NCI-H187 treated with DMSO at 0.1 percent for 48 hours (cell line): ENCODE measurements at places on chromosomes 5 and 9.

GRCh38 chr5:180990086-180990881 lies 1.6 kb downstream of the BTNL3 start:
- DNase-seq, result no peak

DNA sequence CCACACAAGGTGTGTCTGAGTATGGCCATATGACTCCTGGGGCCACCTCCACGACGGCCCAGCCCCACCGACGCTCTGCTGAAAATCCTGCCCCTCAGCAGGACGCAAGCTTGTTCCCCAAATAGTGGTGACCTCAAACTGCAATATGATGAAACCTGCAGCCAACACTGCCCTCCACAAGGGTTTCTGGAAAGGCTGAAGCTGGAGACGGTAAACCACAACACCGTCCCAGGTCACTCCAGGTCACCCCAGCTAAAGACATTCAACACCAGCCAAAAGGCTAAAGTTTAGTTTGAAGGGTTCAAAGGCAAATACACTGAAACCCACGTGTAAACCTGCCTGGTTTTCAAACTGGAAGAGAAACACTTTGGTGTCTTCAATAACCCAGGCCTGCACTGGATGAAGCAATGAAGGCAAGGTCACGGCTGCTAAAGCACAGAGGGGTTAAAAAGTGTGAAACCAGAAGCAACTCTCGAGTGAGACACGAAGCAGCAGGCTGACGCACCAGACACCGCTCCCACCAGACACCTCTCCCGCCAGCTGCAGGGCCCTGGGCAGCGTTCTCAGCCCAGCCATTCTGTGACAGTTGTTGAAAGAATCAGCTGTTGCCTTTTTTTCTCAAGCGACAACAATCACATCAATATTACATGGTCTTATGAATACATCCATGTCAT lies 1.8 kb upstream of the LHX3 start:
- no peak for DNase-seq

- no peak for DNase-seq
These were observed 613.0 kb downstream of the KIF4B start for GRCh38 chr5:155626592-155626991.

DNA sequence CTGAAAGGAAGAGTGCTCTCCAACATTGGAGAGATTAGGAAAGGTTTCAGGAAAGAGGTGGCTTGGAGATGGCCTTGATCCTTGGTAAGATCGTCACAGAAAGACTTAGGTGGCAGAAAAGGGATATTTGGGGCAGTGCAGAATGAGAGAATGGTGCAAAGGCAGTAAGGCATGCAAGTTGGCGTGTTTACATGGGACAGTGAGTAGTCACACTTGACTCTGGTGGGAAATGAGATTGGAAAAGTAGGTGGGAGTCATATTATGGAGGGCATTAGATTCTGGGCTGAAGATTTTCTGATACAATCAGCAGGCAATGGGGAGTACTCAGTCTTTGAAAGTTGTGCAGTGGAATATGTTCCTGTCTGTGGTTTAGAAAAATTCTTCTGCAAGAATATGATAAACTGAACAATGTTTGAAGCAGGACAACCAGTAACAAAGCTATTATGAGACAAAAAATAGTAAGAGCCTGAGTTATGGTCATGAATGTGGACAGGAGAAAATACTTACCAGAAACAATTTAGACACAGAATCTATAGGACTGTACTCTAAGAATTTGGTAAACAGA lies 76.2 kb upstream of the ANKRD55 start:
- no peak for DNase-seq

DNA sequence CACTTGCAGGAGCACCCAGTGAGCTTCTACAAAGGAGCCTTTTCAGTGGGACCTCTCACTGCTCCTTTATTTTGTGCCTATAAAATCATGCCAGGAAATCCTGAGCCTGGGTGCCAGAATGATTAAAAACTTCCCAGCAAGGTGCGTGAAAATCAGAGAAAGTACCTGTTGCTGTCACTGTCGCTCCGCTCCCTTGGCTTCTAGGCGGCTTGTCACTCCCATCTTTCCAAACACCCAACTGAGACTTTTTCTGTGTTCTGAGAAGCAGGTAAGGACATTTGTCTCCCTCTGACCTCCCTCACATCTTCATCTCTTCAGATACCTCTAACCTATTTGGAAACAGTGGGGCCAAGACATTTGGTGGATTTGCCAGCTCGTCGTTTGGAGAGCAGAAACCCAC lies 53.9 kb downstream of the FAM78A start:
- DNase-seq, result no peak

DNA sequence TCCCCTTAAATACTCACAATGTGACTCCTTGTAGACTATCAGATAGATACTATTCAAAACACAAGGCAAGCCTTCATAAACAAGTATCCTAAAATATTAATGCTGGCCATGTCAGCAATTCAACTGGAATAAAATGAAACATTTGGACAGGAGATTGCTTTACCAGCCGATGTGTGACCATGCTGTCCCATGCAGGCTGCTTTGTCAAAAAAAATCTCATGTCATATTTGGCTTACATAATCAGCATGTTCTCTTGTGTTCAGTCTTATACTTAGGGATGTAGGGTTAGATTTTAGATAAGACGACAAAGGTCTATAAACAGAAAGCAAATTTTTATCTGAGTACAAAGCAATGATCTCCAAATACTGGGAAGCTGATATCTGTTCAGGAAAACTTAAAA lies 108.5 kb downstream of the NR6A1 start:
- no peak for DNase-seq

GRCh38 chr5:178589180-178590140 lies 733 bp downstream of the COL23A1 start:
- no peak for DNase-seq

DNA sequence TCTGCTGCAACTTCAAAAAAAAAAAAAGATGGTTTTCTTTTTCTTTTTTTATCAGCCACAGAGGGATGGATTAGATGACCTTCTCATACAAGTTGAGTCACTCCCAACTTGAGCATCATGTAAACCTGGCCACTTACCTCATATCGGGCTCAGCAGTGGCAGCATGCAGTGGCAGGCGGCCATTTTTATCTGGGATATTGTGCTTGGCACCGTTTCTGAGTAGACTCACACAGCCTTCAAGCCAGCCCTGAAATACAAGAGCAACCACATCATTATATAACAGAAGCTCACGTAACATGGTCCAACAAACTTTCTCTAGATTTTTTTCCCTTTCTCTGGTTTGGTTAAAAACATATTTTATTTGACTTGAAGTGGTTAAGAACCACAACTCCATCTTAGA lies 62.6 kb downstream of the ANKRD55 start:
- no peak for DNase-seq

GRCh38 chr9:105405514-105406131 lies 42.2 kb upstream of the FSD1L start:
- peak; percentile 63 for DNase-seq

DNA sequence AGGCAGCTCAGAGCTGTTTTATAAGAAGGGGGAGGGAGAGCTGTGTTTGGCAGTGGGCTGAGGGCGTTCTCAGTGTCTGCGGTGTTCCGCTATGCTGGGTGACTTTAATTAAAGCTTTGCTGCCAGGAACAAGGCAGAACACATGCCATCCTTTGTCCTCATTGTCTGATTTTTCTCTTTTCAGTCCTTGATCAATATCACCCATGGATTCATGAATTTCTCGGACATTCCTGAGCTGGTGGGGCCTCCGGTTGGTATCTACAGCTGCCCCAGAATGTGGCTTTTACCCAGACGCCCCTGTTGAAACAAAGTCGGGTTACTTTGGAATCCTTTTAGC lies 66.5 kb upstream of the TGFBR1 start:
- no peak for DNase-seq

DNA sequence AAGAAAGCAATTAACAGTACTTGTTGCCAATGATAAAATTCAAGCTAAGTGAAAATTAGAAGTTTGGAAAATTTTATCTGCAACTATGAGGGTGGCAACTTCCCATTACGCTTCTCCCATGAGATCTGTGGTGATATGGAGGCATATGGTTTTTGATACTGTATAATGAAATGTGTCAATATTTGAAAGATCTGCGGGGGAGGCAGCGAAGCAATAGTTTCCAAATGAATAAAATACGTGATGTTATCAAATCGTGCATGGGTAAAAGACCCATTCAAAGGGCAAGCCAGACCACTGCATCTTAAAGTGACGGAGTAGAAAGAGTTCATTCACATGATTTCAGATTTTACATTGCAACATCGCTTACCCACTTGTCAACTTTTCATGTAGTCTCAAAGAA lies 20.9 kb upstream of the BOD1 start:
- no peak for DNase-seq

DNA sequence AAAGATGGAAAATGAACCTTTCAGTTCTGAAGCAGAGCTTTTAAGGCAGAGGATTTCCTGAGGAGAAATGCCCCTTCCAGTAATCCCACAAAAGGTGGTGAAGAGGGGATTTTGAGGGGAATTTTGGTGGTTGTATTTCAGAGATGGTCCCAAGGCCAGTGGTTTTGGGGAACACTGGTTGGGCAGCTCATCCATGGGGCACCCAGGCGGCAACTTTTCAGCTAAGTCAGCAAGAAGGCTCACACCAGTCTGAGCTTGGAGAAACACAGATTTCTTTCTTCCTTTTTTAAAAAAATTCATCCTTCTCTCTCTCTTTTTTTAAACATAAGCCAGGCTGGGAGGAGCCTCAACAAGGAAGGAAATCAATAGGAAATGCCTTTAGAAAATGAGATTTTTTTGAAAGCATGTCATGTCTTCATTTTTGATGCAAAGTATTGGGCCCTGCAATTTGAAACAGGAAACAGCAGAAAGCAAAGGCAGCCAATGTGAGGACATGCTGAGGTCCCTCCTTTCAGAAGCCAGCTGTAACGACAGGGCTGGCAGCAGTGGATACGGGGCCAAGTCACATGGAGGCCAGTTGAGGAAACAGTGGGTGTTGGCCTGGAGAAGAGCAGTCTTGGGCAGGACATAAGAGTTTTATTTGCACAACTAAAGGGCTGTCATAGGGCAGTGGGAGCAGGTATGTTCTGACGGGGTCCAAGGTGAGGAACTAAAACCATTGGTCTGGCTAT lies 155.3 kb upstream of the KLF4 start:
- no peak for DNase-seq

DNA sequence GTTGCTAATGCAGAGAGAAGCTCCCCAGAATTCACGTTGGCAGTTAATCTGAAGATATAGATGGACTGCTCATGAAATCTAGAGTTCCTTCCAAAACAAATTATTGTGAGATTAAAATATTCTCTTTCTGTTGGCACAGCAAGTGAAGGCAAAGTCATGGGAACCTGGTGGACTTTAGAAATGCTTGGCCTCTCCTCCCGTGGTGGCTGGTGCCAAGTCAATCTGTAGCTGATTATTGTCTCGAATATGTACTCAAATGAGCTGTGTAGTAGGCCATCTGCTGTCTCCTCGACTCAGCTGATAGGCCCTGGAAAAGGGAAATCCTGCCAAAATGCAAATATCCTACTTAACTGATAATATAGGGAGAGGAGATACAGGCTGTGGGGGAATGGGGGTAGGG lies 69.3 kb downstream of the DAPK1 start:
- DNase-seq, result no peak

GRCh38 chr5:138605254-138605972 lies 30.2 kb upstream of the HSPA9 start:
- DNase-seq, result no peak

GRCh38 chr9:133371261-133371711 lies 4.6 kb downstream of the SURF4 start:
- DNase-seq, result no peak

- no peak for DNase-seq
These were observed 24.8 kb downstream of the CCNJL start for GRCh38 chr5:160287378-160288051.

GRCh38 chr5:57176350-57176857 lies 2.5 kb downstream of the GPBP1 start:
- no peak for DNase-seq

- no peak for DNase-seq
These were observed 594.5 kb downstream of the BNC2 start for GRCh38 chr9:16275795-16276624.

DNA sequence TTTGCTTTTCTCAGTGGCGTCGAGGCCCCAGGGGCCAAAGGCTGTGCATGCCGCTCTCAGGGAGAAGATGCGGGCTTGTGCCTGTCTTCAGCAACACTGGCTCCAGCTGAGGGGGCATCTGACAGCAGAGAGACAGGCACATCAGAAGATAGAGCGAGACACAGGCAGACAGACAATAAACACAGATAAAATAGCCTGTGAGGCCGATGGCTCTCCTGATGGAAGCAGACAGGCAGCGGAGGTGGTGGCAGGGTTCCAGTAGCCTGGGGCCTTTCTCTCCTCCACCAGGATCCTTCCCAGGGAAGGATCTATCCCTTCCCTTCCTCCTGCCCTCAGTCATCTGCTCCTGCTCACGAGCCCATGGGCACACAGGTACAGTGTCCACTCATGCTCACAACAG lies 16.6 kb upstream of the UNC5A start:
- no peak for DNase-seq

DNA sequence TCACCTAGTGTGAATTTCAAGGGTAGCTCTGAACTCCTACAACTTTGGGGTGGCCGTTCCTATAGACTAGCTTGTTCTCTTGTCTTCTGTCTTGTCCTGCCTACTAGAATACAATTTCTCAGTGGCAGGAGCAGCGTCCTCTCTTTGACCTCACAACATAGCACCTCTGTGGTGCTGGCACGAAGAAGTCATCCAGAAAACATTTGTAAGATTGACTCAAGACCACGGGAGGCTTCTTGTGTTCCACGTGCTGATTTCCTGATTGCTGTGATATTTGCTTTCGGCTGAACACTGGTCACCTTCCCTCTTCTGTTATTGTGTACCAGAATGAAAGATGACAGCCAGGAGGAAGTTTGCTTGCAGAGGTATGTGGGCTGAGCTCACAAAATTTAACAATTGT lies 27.0 kb downstream of the SLC1A1 start:
- DNase-seq, result no peak

DNA sequence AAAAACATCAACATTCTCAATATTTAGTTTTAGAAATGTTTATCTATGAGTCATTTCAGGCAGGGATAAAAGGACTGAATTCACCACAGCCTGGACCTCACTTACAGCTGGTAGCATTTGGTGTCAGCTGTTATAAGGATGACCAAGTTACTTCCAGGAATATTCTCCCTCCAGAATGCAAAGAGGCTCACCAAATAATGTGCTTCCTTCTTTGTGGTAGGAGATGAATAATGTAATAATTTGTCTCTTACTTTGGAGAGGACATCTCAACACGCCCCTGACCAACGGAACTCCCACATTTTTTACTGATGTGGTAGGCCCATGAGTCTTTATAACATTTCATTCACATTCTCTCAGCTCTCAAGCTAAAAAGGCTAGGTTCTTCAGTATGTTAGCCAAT lies 825.9 kb upstream of the GRAMD2B start:
- no peak for DNase-seq

DNA sequence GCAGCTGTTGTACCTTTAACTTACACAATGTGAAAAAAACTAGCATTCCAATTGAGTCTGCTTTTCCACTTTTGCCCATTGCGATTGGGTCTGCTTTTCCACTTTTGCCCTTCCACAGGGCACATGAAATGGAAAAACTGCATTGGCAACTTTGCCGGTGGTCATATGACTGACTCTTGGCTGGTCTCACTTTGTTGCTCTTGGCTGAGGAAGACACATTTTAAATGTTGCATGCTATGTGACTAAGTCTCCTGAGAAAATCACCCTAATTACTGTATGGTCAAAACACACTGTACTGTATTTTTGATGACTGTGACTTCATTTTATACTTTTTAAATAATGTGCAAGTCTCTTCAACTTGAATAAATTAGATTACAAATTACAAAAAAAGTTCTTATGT lies 1.6 kb upstream of the OXCT1 start:
- no peak for DNase-seq
